ENCODE measurements at places on chromosomes 7 and 10.

DNA sequence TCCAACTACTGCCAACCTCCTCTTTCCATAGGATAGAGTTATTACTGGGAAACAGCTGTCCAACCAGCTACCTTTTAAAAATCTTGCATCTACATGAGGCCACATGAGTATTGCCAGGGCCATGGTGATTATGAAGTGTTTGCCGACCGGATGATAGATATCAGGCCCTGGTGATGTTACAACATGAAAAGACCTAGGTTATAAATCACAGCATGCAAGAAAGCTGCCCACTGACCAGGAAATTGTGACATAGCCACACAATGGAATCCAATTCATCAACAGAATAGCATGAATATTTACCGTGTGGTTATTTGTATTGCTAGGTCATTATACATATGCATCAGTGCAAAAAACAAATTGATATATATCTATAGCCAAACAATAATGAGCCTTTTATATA is 517.0 kb downstream of the INHBA start:
- DNase-seq = no peak

DNA sequence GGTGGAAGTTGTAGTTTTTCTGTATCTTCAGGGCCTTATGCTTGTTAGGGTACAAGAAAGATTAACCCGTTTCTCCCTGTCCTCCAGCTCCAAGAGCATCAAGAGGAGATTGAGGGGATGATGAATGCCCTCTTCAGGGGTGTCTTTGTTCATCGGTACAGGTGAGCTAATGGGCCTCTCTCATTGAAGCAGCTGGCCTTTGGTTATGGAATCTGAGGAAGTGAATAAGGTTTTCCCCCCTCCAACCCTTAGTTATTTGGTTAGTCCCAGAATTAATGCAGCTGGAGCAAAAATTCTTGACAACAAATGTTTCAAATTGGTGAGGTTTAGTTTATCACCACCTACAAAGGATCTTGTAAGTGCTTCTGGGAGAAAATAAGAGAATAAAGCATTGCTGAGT is 17.5 kb downstream of the STAG3 start:
- DNase-seq = no peak

DNA sequence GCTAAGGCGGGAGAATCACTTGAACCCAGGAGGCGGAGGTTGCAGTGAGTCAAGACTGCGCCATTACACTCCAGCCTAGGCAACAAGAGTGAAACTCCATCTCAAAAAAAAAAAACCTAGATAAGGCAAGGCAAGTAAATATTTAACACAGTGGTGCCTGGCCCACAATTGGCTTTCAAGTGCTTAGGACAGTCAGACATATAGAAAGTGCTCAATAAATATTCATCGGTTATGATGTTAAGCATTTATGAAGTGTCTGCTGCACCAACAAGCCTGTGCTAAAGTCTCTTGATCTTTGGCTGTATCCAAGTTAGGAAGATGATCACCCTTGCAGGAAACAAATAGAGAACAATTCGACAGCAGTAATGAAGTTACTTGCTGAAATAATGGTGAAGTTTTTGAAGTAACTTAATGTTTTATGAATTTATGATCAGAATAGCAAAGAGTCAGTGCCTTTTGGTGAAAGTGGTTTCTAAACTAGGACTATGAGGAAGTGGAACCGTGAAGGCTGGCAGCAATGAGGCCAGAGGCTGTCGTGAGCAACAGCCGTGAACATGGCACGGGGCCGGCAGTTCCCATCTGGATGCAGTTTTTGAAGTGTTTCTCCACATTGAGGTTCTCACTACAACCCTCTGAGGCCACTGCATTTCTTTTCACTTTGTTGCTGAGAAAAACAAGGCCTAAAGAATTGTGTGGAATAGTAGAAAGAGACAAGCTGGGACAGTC is 48.1 kb upstream of the GATA3 start:
- no peak for DNase-seq

- no peak for DNase-seq
Observed at GRCh38 chr10:120318862-120319261, 138.2 kb upstream of the PLPP4 start.

GRCh38 chr7:136275794-136276193 is 298.6 kb upstream of the MTPN start:
- peak; percentile 77 for DNase-seq

DNA sequence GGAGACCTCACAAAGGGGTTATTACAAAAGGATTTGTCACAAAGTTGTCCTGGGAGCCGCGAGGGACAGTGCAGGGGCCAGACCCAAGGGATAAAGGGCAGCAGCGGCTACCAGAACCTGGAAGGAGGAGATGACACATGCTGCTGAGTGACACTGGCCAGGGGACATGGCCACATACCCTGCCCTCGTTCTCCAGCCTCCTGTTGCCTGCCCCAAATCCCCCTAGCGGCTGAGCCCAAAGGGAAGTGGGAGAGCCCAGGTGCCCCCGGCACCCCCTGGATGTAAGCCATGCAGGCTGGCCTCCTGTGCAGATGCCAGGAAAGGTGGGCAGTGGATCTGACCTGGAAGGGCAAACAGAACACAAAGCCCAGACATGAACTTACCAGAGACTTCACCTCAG is 42.7 kb downstream of the C10orf143 start:
- DNase-seq = no peak

DNA sequence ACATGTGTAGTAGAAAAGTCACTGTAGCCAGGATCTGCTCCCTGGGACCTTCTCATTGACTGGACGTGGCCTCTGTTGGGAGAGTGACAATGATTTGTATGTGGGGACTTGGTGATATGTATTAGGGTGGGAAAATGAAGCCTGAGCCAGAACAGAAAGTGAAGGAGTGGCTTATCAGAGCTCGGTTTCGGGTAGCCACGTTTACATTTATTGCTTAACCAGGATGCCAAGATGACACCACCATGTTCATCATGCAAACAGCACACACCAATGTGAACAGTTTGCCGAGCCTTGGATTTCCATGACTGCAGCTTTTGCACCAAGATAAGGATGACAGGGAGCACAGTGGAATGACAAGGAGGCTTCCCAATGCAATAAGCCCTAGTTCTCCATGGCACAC is 112.8 kb upstream of the STK17A start:
- no peak for DNase-seq

GRCh38 chr7:82789883-82790609 is 346.5 kb upstream of the CACNA2D1 start:
- no peak for DNase-seq

- peak; percentile 60 for DNase-seq
Observed at GRCh38 chr10:14822879-14823755, 14.7 kb downstream of the CDNF start.

GRCh38 chr7:136079478-136079892 is 102.3 kb upstream of the MTPN start:
- no peak for DNase-seq

DNA sequence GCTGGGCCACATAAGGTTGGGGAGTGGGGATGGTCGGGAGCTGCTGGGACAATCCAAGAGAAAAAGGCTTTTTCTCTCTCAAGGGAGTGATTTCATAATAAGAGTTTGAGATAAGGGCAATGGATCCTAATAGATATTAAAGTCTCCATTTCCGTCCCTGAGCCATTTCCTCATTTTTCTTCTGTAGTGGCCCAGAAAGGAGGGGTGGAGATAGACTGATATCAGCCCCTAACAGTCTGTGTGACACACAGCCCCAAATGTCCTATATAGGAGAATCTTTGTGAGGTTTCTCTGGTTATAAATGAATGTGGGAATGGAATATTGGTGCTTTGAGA is 35.2 kb downstream of the PRSS2 start:
- DNase-seq = no peak

DNA sequence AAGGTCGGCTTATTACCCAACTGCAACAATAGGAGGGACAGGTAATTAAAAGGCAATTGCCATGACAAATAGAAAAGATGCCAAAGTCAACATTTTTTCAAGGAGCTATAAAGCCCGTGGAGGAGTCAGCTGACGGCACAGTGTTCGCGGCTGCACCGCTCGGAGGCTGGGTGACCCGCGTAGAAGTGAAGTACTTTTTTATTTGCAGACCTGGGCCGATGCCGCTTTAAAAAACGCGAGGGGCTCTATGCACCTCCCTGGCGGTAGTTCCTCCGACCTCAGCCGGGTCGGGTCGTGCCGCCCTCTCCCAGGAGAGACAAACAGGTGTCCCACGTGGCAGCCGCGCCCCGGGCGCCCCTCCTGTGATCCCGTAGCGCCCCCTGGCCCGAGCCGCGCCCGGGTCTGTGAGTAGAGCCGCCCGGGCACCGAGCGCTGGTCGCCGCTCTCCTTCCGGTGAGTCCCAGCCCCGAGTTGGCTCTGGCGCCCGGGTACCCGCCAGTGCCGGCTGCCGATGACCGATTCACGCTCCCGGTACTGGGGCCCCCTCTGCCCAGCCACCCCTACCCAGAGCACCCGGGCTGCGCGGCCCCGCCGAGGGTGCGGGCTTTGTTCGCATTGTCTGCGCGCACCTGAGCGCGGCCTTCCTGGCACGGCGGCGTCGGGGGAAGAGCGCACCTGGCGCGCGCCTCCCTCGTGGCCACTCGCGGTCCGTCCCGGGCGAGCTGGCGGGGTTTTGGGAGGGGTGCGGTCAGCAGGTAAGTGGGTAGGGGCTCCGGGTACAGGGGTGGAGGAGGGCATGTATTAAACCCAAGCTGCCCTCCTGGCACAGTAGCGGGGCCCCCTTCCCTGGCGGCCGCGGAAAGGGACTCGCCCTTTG is at the start of gene VWA2:
Gene VWA2, plus strand, starts transcription at position 138 of the 877 bp plus-strand sequence. CDS start 9,460 bp downstream, outside the sequence.
- DNase-seq = no peak

DNA sequence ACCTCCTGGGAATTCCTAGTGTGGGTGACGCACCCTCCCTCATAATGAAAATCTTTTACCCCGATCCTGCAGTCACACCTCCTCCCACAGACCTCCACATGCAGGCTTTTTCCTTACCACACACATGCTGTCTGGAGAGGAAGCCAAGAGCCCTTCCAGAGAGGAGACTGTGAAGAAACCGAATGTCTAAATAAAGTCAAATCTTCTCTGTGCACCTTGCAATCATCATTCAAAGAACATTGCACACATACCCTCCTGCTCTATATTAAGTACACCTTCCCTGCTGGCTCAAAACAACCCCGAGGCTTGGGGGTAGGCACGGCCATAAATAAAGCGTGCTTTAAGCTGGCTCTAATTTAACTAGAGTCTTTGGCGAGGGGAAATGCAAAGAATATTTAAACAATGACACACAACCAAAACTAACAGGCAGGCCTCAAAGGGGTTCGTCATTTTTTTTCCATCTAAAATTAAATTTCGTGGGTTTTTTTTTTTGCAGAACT is 34.9 kb downstream of the CALML3 start:
- peak; percentile 20 for DNase-seq

- DNase-seq = no peak
Observed at GRCh38 chr7:86776136-86776535, 132.4 kb downstream of the GRM3 start.

DNA sequence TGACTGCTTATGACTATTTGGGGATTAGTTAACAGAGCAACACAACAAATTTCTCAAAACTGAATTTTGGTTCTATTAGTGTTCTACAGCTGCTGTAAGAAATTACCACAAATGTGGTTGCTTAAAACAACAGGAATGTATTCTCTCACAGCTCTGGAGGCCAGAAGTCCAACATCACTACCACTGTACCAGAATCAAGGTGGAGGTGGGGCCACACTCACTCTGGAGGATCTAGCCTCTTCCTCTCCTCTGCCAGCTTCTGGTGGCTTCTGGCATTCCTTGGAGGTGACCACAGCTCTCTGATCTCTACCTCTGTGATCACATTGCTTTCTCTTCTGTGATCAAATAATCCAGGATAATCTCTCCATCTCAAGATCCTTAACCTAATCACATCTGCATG is 194.7 kb upstream of the BMPER start:
- no peak for DNase-seq

GRCh38 chr10:77405771-77406241 is 231.8 kb downstream of the KCNMA1 start:
- peak; percentile 64 for DNase-seq

DNA sequence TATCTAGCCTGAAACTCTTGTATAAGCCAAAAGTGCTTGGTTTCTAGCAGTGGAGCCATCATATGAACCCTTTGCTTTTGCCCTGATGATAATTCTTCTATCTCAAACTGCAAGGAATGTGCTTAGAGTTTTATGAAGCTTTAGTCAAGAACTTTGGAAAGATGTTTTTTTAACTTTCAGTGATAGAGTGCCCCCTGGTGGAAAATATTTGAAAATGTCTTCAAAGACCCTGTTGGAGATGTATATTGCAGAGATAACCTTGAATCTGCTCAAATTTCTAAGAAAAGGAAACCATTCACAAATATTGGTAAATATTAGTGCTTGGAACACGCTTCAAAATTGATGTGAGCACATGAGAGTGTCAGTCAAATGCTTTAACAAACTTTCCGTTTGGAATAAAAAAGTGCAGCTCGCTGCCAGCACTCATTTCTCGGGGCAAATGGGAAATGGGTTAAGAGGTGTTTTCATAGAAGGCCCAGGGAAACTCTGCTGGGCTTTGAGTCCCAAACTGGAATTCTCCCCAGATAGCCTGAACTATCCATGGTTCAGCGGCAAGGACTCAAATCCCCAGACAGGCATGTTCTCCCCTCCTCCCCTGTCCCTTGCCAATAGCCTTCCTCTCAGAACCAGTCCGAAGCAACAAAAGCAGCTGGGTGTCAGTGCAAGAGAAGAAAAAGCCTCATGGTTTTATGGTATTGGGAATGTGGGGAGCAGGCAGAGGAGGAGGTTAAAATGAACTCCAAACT is 129.3 kb downstream of the MYOF start:
- peak; percentile 64 for DNase-seq

DNA sequence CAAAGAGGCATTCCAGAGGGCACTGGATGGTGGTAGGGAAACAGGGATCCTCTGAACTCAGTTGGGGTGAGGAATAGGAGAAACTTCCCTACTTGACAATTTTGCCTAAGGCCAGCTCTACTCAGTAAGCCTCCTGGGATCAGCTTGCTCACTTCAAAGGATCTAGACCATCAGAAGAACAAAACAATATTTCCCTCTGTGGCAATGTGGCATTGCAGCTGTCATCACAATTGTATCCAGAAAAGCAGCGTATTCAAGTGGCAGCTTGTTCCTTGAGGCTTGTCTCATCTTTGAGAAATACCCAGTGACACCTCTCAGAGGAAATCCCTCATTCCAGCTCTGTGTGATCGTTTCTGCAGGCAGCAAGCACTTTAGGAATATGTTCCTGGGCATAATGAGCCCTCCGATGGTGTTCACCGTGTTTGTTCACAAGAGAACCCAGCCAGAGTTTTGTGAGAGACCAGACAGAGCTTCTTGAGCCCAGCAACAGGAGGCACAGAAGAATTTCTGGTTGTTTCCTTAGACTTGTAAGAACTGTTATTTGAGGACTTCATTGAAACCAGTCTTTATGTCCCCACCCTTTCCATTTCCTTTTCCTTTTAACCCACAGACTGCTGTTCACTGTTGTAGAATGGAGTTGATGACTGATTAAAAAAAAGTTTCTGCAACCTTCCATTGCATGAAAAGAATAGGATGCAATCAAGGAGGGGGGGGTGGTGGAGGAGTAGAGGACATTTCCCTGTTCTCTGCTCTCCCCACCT is 747.3 kb downstream of the LRMDA start:
- no peak for DNase-seq

All from A673 (cell line).